Fibroblast of upper back skin (primary cell): ENCODE measurements at places on chromosomes 4 and X.

GRCh38 chr4:15149839-15150592 lies 147.7 kb downstream of the CPEB2 start:
- peak; percentile 83 for DNase-seq

DNA sequence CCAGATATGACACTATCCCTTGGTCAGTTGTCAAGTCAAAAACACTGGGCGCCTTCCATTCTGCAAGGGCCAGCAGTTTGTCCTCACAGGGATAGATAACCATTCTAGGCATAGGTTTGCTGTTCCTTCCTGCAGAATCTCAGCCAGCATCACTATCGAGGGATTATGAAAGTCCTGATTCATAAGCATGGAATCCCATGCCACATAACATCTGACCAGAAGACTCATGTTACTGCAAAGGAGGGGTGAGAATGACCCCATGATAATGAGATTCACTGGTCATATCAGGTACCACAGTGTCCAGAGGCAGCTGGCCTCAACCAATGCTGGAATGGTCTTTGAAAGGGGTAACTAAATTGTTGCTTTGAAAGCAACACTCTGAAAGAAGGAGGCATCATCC lies 84.7 kb downstream of the OTC start:
- no peak for DNase-seq

GRCh38 chr4:146033149-146033548 lies 94.5 kb upstream of the ZNF827 start:
- no peak for DNase-seq

- peak; percentile 10 for DNase-seq
Measured at GRCh38 chr4:52788806-52789205, 37.6 kb upstream of the ERVMER34-1 start.

- peak; percentile 66 for DNase-seq
Measured at GRCh38 chrX:17520016-17520615, 145.1 kb downstream of the NHS start.

DNA sequence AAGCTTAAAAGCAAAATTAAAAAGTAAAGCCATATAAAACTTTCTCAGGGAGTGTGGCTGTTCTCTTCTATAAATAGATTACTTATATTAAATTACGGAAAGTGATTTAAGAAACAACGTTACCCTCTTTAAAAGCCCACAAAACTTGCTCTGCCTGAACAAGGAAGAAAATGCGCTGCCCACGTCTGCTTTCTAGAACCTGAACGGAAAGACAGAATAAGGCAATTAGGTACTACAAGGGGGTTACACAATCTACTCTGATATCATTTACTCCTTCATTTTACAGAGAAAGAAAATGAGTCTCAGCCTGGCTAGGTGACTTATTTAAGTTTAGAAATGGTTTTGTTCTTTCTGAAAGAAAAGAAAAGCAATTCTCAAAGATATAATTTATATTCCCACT lies 147.2 kb downstream of the RNF150 start:
- no peak for DNase-seq

DNA sequence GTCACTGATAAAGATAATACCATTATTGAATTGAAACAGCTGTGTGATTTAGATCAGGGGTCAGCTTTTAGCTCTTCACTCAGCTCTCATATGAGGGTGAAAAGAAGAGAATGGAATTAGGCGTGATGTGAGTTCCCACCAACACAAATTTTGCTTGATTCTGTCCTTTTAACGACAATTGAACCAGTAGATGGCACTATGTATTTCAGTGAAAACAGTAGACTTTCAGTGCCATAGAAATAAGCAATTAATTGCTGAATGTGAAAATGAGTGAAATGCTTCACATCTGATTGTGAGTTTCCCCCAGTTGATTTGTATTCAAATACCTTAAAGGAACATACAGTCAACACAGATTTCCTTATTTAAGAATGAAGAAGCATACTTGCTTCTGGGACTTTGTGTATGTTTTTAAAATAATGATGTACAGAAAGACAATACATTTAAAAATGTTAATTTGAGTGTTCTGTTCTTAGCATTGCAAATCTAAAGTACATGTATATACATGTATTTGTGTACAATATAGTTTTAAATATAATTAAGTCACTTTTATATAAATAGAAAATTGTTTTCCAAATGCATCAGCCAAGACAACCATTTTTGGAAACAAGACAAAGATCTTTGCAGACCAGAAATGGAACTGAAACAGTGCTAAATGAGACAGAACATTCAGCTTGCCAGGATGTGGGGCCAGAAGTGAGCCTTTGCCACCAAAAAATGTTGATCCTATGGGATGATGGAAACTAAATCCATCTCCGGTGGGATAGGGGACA lies 178.8 kb downstream of the SNCA start:
- DNase-seq = peak; percentile 44

- DNase-seq = no peak
Measured at GRCh38 chr4:98583265-98583664, 75.1 kb downstream of the TSPAN5 start.

DNA sequence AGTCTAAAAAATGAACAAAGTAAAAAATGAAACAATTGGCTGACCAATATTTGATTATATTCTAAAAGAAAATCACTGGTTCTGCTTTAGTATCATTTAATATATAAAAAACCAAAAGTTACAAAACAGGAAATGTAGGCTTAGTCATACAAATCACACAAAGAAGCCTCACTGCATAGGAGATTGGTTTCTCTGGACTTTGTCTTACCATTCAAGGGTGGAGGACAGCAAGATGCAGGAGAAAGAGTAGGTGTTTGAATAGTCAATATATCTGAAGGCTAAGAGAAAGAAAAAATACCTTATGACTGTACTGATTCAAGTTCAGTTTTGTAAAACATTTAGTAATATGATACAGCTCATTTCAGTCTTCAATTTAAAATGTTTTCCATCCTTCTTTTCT lies 28.6 kb upstream of the TAF9B start:
- no peak for DNase-seq

- no peak for DNase-seq
Measured at GRCh38 chrX:133745349-133745748, 240.0 kb downstream of the GPC3 start.

DNA sequence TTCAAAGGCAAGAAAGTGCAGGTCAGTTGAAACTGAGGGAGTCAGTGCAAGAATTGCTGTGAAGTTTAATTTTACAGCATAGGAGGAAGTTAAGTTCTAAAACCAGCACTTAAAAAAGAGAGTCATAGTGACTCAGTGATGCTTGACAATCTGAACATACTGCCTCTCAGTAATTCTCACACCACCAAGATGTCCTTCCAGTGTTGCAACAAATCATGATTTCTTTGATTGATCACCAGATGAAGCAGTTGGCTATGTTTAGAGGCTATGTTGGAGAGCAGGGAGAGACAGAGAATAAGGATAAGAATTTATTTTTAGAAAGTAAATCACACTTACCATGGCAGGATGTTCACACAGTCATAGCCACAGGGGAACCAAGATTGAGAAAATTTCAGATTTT lies 13.2 kb downstream of the TRIM2 start:
- DNase-seq = peak; percentile 87

DNA sequence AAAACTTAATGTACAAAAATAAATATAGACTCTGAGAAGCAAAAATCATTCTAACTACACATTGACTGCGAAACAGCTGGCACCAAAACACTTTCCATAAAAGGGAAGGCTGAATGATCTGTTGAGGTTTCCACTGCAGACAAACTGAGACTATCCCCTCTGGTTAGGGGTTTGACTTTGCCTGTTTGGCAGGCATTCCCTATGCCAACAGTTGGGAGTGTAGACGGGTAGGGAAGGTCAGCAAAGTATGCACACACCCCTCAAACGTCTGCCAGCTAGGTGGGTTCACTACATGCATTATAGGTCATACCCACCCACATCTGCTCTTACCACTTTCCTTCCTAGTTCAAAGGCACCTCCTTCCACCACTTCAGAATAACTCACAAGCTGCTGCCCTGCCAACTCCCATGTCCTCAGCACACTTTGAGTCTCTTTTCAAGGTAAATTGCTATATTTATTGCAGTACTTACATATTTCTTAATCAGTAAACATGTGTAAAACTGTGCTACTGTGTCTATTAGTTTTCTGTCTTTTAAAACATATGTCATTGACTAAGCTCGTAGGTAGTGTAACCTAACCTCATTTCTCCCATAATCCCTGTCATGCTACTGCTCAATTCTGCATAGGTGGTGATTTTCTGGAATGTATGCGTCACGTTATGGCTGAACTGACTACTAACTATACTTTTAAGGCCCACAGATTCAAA lies 12.4 kb downstream of the CTSO start:
- DNase-seq = peak; percentile 19

DNA sequence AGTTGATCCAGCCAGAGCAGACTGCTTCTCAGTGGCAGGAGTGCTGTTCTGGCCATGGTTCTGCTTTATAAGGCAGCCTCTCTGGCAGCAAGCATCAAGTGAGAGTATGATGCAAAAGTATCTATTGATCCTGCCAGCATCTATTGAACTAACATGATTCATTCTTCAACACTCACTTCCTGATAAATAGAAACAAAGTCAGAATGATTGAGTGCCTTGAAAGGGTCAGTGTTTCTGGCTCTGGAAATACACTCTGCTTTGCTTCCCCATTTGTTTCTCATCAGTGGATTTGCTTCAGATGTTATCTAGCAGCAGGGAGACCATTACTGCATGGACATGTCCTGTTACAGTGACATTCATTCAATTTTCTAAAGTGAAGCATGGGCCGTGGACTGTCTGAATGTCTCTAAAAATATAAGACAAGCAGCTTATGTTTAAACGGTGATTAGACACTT lies 66.2 kb upstream of the FRAS1 start:
- peak; percentile 3 for DNase-seq

GRCh38 chr4:4848540-4848939 lies 10.9 kb upstream of the MSX1 start:
- no peak for DNase-seq

- DNase-seq = peak; percentile 82
Measured at GRCh38 chrX:147958291-147958690, 22.8 kb upstream of the FMR1NB start.

DNA sequence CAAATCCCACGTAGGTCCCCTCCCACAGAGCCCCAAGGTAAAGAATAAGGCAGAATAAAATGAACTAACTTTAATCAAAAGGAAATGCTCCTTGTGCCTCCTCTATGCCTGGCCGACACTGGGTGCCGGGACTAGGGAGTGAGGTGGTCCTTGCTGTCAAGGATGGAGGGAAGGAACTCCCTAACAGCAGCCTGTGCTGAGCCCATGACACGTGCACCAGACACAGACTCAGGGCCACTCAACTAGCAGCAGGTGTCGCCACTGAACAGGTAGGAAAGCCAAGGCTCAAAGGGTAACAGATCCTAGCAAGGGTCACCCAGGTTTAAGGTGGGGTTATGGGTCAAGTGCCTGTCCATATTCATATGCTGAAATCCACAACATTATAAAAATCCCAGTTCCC lies 29.2 kb downstream of the MSX1 start:
- no peak for DNase-seq

DNA sequence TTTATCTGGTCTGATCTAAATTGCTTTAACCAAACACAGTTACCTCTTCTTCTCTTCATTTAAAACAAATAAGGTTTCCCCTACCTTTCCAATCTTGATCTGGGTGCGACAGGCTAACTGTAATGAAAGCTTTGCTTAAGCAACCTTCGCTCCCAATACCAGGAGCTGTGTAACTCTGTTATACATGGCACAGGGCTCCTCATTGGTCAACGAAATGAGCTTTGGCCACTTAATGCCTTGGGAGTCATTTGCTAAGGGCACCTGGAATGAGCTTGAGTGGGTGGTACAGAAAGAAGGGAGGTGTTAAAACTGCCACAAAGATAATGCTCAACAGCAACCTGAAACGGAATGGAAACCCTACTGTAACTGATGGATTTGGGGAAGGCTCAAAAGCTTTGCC lies 140.5 kb downstream of the CHRNA9 start:
- DNase-seq = no peak

- no peak for DNase-seq
Measured at GRCh38 chr4:175424111-175424510, 388.0 kb downstream of the GPM6A start.

DNA sequence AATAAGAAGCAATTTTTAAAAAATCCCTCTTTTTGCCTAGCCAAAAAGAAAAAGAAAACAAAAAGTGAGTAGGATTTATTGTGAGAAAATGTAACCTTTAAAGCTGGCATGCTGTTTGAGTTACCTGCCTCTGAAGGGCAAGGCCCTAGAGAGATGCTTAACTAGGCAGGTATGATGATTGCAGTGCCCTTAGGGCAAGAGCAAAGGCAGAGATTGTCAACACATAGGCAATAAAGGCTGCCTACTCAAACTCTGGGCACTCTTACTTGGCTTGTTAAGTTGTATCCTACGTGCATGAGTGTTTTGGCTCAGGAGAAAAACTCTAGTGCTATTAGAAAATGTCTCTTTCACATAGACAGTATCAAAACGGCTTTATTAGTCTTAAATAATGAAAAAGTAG lies 306.0 kb downstream of the RPA4 start:
- no peak for DNase-seq

GRCh38 chr4:70666369-70666768 lies at the start of gene JCHAIN:
JCHAIN (minus strand) TSS chr4:70666508; CDS start chr4:70666490, 18 bp downstream.
- DNase-seq = no peak

DNA sequence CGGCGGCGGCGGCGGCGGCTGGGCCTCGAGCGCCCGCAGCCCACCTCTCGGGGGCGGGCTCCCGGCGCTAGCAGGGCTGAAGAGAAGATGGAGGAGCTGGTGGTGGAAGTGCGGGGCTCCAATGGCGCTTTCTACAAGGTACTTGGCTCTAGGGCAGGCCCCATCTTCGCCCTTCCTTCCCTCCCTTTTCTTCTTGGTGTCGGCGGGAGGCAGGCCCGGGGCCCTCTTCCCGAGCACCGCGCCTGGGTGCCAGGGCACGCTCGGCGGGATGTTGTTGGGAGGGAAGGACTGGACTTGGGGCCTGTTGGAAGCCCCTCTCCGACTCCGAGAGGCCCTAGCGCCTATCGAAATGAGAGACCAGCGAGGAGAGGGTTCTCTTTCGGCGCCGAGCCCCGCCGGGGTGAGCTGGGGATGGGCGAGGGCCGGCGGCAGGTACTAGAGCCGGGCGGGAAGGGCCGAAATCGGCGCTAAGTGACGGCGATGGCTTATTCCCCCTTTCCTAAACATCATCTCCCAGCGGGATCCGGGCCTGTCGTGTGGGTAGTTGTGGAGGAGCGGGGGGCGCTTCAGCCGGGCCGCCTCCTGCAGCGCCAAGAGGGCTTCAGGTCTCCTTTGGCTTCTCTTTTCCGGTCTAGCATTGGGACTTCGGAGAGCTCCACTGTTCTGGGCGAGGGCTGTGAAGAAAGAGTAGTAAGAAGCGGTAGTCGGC lies 528 bp downstream of the FMR1 start:
- peak; percentile 18 for DNase-seq

DNA sequence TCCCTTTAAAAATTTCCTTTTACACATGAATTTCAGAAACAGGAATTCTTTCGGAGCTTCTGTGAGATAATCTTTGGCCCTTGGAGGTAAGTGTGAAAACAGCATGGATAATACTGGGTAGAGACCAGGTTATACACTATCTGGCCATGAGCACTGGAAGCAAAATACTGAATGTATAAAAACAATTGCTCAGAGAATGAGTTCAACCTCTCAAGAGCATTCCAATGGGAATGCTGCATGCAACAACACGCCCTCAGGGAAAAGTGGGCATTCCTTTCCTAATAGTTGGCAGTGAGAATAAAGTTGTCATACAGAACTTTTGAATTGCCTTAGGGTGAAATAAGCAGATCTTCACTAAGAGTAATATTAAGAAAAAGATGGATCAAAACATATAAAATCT lies 574.8 kb upstream of the DIPK2B start:
- peak; percentile 83 for DNase-seq
